Posterior vena cava (tissue), 2 donors: ENCODE measurements at places on chromosomes 7 and 10.

GRCh38 chr7:140439359-140439758 lies 35.5 kb downstream of the RAB19 start:
- DNase-seq = no peak

- no peak for DNase-seq
Measured at GRCh38 chr10:43576062-43576461, 1.6 kb upstream of the ZNF239 start.

DNA sequence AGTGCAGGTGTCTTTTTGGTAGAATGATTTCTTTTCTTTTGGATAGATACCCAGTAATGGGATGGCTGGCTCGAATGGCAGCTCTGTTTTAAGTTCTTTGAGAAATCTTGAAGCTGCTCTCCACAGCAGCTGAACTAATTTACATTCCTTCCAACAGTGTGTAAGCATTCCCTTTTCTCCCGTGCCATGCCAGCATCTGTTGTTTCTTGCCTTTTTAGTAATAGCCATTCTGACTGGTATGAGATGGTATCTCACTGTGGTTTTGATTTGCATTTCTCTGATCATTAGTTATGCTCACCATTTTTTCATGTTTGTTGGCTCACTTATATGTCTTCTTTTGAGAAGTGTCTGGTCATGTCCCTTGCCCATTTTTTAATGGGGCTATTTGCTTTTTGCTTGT lies 486.3 kb downstream of the GALNT17 start:
- no peak for DNase-seq

- DNase-seq = no peak
Measured at GRCh38 chr10:85537561-85537960, 829.0 kb downstream of the GRID1 start.

GRCh38 chr7:16741676-16742075 lies 11.9 kb upstream of the TSPAN13 start:
- DNase-seq = no peak
